Epithelial cell of proximal tubule (primary cell): ENCODE measurements at places on chromosomes 4 and X. TPM values are rescaled to one million over a fixed set of nuclear protein-coding genes. Genes with fewer than 3 reads are reported as not detected.

ADGRA3 gene
- total RNA-seq: 33.6 and 35.3 TPM in 2 replicates

GRCh38 chr4:113682730-113683537 lies 78.6 kb downstream of the CAMK2D start:
- DNase-seq: no peak

DNA sequence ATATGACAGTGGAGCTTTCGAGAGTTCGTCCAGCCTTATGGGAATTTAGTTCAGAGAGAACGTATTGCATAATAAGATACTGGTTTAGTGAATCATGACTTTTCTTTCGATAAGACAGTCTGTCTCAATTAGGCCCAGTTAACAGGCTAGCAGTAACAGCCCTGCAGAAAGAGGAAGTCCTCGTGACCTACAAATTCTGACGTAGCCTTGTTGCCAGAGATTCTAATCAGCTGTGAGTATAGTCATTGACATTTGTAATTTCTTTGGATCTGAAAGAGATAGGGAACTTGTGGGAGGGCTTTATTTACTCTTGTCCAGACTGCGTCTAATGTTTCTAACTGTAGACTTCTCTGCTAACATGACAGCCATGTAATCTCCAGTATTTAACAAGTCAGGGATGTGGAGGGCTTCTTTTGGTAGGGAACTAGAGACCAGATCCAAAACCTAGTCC lies 15.8 kb downstream of the ART3 start:
- DNase-seq: no peak

PAGE5 gene
- not detected in 2 replicates for total RNA-seq

DNA sequence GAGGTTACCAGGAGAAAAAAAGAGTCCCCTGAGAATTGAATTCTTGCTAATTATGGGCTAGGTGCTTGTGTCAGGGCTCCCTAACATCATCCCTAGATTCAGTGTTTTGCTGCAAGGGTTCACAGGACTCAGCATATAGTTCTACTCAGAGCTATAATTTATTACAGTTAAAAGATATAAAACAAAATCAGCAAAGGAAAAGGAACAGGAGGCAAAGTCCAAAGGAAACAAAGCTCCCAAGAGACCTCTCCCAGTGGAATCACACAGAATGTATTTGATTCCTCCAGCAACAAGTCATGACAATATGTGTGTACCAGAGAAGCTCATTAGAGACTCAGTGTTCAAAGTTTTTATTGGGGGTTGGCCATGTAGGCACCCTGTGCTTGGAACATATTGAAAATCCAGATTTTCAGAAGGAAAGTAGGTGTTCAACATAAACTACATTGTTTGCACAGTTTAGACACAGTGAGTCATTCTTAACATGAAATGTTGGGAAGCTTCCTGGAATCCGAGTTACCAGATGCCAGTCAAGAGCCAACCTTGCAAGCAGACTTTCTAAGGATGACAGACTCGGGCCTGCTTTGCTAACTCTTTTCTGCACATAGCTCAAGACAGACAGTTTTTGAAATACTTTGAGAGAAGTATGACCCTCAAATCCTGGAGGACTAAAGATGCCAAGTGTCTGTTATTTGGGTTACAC lies 311.3 kb upstream of the EMCN start:
- DNase-seq: peak; percentile 13

CTAG1B gene
- total RNA-seq: not detected in 2 replicates

GRCh38 chrX:49192722-49193328 lies 6.7 kb upstream of the PRICKLE3 start:
- peak; percentile 3 for DNase-seq

SPATA18 gene
- total RNA-seq: 4.1 and 8.5 TPM in 2 replicates

UBA6 gene
- 69.2 and 100 TPM in 2 replicates for total RNA-seq

DNA sequence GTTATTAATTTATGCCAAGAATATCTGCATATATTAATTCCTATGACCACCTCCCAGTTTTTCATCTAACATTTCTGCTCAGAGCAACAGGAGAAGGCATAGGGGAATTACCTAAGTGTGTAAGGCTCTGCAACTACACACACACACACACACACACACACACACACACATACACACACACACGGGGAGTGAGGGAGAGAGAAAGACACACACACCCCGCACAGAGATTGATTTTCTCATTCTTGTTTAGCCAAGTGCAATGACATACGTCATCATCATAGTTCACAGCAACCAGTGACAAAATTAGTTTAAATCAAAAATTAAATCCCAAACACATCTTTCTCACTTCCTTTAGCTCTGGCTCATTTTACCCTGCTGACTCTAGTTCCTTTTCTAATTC lies 203.1 kb downstream of the RBMX2 start:
- no peak for DNase-seq

GRCh38 chrX:129934461-129934860 lies 28.5 kb downstream of the UTP14A start:
- no peak for DNase-seq

DNA sequence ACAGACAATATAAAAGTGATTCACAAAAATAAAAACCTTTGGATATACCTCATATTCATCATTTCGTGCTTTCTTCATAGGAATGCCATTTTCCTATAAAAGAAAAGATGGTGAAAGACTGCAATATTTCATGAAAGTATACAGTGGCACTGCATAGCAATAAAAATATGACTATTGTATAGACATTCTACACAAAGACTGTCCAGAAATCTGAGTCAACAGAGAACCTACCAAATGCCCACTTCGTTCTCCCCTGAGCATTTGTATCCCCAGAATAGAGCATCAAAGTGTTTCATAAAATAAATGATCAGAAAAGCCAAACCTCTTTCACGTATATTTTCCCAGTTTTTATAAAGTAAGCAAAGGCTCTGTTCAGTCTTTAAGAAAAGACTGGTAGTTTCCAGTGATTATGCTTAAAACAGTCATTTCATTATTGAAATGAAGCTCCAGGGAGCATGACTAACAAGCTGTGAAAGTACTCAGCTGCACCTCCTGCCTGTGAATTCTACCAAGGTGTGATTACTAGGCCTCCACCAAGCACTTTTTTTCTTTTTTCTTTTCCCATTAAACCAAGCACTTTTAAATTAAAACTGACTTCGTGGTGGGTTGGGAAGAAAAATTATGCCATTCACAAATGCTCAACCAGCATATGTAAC lies 20.2 kb downstream of the PPA2 start:
- DNase-seq: no peak

DNA sequence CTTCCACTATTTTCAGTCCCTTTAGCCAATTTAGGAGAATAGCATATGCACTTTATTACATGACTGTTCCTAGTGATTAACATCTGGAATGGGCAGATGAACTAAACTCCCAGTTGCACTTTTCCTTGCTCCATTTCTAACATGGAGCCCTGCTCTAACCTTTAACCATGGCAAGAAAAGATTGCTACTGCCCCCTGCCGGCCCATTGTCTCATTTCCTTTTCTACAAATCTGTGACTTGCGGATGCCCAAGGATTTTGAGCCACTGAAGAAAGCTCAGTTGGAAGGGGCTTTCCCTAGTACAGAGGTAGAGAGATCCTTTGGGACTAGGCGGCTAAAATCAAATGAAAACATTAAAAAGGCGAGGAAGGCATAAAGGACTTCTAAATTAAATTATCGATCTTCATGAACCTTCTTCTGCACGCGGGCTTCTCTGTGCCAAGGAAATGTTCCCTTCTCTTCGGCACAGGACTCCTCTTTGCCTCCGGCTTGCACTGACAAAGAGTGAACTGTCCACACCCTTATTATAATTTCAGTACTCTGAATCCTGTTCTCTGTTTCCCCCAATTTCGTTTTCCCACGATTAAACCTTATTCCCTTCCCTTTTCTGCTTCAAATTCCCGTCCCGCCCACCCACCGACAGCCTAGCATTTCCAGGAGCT lies 577 bp upstream of the GLRA2 start:
- DNase-seq: no peak

DNA sequence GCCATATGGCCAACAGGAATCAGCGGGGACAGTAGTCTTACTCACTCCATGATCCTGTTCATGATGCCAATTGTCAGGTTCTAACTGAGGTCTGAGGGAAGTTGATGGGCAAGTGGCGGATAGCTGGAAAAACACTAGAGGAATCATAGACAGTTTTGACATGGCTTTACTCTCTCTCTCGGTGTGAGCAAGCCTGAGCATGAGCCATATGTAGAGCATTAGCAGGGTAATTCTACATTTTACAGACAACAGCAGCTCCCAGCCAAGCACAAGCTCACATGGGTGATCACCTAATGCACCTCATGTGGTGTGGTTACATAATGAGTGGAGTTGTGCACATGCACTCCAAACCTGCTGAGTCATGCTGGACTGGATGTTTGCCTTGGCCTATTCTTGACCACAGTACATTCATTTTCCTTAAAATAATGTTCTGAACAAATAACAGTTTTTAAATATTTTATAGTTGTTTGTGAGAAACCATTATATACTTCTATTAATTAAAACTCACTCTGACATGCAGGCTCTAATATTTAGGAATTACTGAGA lies 429.2 kb downstream of the GPAT3 start:
- DNase-seq: no peak

RS1 gene
- total RNA-seq: not detected in 2 replicates

DNA sequence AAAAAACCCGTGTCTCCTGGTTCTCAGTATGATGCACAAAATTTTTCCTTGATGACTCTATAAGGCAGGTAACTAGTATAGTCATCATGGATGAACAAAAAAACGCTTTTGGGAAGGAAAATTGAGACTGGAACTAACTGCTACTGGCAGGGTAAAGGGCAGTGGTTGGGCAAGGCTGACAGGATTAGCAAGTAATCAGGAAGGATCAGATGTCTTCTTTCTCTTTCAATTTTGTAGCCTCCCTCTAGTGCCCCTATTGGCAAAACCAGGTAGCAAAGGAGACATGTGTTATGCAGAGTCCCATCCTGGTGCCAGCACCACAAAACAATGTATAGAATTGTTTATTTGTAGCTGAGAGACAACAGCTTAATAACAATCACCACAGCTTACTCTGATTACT lies 12.8 kb upstream of the SLITRK4 start:
- no peak for DNase-seq

PAQR3 gene
- 27.8 and 31.7 TPM in 2 replicates for total RNA-seq

- DNase-seq: peak; percentile 37
These were observed 12.8 kb downstream of the SCD5 start for GRCh38 chr4:82785611-82786400.

DNA sequence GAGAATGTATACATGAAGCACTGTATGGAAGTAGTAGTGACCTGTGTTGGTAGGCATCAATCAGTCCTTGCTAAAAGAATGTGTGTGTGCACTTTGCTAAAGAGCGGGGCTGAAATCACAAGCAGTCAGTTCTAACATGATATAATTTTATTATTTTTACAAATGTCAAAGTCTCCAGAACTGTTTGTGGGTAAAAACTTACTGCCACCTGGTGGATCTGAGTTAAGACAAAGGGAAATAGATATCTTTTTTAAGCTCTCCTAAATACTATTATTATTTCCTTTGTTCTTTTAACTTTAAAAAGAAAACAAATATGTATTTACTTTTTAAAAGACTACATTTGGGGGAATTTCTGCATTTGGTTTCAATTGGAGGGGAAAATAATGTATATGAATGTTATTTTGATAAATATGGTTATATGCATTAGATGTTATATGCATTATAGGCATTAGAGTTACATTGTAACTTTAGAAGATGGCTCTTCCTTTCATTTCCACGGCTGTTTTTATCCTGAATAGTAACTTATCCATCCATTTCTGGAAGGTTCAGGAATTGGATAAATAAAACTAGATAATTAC lies 7.8 kb upstream of the CLOCK start:
- DNase-seq: no peak

- no peak for DNase-seq
These were observed 14.4 kb downstream of the AMBN start for GRCh38 chr4:70606459-70606858.

- DNase-seq: no peak
These were observed 124.5 kb downstream of the CFAP299 start for GRCh38 chr4:80459918-80460473.

CCKAR gene
- total RNA-seq: not detected in 2 replicates

MAGEB10 gene
- not detected in 2 replicates for total RNA-seq

DNA sequence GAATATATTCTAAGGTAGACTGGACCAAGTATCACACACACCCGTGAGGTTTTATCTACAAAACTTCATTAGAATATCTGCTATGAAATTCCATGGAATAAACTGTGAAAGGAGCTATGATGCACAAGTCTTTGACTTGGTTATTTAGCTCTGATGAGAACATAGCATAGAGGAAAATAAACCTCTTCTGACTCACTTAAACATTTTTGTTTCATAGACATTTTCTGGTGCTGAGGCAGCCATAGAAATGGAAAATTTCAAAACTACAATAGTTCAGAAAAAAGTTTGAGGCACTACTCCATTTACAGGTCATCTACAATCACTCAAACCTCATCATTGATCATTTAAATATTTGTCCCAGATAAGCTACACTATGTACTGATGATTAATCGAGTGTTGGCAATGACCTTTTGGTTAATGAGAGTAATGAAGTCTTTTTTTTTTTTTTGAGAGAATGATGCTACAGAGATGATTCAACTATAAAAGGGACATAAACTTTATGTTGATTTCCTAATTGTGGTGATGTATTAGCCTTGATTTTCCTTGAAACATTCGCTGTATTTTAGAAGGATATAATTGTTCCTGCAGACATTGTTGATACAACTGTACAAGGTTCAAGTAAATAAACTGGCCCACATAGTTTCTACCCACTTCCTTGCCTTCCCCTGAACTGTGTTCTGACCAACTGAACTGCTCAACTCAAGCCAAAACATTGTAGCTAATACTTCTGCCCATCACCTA lies 77.5 kb downstream of the AREG start:
- DNase-seq: no peak

DNA sequence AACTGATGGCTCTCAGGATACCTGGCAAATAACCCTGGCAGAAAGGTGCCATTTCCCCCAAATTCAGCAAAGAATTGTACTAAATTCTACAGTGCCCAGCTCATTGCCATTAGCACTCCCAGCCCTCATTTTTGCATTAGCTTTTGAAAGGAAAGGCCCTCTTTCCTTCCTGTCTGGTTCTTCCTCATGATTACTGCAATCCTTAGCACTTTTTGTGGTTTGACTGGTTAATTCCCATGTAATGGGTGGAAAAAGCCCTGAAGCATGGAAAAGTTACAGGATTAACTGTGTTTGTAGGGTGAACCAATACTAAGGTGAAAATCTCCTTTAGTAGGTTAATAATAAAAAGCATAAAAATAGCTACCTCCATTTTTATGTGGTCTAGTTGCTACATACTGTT lies 139.5 kb downstream of the NPNT start:
- no peak for DNase-seq

GAGE12F gene
- not detected in 2 replicates for total RNA-seq

DNA sequence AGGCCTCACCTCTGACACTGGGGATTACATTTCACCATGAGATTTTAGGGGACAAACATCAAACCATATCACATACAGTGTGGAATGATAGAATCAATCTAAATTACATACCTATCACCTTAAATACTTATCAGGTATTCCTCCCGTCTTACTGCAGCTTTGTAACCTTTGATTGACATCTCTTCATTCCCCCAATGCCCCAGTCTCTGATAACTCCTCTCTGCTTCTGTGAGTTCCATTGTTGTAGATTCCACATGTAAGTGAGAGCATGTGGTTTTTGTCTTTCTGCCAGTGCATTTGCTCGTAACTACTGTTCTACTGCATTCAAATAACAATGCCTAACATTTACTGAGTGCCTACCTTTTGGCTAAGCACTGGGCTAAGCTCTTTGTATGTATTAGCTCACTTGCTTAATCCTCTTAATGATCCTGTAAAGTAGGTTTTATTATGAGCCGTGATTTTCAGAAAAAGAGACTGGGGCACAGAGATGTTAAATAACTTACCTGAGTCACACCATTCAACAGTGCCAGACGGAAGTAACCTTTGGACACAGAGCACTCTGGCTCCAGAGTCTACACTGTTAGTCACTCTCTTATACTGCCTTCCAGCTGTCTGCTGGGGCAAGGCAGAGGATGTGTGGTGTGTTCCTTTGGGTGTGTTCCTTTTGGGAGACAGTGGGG lies 63.7 kb upstream of the ESX1 start:
- peak; percentile 46 for DNase-seq

CORIN gene
- 0.12 TPM in 1 of 2 replicates, not detected in the other for total RNA-seq

STOX2 gene
- total RNA-seq: 2.3 and 4.3 TPM in 2 replicates
